ENCODE measurements at places on chromosomes 7 and 10. TPM values are rescaled to one million over a fixed set of nuclear protein-coding genes. Genes with fewer than 3 reads are reported as not detected.

GRCh38 chr7:34036051-34036920, 130.9 kb downstream of the BMPER start:
- DNase-seq = peak; percentile 34

- DNase-seq = peak; percentile 45
These were observed 647 bp downstream of the PLAU start for GRCh38 chr10:73911553-73912004.

DNA sequence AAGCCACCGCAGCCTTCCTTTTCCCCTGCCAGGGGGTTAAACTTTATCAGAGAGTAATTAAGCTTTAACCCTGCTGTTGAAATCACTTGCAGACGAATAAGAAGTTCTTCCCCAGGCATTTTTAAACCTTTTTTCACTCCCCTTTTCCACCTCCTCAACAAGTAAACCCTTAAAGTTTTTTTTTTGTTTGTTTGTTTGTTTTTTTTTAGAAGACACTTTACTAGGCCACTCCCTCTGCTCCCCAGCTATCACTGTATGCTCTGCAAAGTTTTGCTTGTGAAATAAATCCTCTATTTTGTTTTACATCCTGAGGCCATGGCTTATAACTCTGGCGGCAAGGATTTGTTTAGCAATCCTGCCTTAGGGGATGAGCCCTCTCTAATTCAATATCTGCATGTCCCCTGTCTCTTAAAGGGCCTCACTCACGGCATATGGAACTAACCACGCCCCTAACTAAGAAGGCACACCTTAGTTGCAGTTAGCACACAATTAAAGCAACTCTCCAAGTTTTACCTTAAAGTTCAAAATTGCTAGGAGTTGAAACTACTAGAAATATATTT, 1354.7 kb upstream of the LRRTM3 start:
- DNase-seq = no peak

- DNase-seq = peak; percentile 51
These were observed 37.7 kb downstream of the RBAK start for GRCh38 chr7:5083311-5083711.

- DNase-seq = no peak
These were observed 55.1 kb downstream of the LARP4B start for GRCh38 chr10:876438-876837.

DNA sequence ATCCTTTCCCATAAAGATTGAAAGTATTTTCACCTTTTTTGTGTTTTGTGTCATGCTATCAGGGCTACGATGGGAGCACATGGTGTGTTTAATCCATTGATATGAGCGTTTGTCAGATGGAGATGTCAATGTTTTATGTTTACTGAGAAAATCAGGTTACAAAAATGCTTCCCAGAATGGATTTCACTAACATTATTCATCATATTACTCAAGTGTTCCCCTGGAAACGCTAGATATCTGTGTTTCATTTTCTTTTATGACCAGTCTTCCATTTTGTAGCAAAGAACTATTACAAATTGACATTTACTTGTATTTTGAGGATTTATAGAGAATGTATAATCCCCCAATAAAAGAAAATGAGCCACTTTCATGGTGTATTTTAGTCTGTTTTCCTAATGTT, 293.5 kb upstream of the AKR1E2 start:
- DNase-seq = no peak

- DNase-seq = peak; percentile 53
These were observed 21.7 kb upstream of the MALSU1 start for GRCh38 chr7:23277359-23277989.

- no peak for DNase-seq
These were observed 400.2 kb upstream of the NPVF start for GRCh38 chr7:25628446-25628845.

DNA sequence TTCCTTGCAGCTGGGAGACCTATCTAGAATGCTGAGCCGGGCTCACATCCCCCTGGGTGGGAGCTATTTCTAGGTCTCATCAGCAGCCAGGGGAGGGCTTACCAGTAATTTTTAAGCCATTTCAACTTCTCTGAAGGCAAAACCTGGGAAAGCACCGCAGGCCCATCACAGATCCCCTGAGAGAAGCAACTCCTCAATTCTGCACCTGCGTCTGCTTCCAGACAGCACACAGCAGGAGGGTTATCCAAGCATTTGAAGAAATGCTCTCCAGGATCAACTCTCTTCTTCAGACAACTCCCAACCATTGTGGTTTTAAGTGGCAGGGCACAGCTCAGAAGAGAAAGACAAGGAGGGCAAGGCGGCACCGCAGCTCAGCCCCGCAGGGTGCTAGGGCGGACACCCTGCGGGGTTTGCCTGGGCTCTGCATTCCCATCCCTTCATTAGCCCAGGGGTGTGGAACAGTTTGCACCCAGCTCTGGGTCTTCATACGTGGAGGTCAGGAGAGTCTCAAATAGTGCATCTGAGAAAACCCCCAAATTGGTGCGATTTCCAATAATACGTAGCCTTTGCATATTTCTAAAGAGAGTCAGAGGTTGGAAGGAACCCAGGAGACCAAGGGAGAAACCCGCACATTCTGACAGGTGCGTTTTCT, 618.7 kb downstream of the DNAJB6 start:
- DNase-seq = no peak

DNA sequence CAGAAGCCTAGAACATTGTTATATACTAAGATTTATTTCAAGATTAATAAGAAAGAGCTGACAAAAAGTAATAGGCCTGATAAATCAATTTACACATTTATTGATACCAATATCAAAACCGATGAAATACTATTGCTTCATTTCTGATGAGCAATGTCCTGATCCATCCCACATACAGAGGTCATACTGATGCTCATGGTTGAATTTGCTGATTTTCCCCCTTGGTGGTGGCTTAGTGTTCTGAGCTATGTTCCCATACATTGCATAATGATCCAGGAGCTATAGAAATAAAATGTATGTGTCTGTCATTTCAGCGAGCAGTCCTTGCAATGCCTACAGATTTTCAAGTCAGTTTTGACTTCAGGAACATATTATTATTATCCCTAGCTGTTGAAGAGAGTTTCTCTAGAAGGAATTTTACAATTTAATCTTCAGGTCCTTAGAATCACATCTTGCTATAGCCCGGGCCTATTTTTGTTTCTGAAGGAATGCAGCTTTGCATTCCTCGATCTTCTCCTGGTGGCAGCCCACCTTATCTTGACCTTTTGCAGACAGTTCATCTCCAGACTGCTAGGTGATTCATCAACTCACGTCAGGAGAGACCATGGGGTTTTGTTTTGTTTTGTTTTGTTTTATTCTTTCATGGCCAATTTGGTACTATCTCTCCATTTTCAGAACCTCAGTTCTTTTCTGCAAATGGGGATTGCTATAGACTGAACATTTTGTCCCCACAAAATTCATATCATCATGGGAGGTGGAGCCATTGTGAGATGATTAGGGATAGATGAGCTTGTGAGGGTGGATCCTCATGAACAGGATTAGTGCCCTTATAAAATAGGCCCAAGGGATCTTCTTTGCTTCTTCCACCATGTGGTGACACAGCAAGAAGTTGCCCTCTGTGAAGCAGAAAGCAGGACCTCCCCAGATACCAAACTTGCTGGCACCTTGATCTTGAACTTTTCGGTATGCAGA, 465.6 kb upstream of the IGFBP3 start:
- no peak for DNase-seq

- no peak for DNase-seq
These were observed 34.0 kb downstream of the SVIL start for GRCh38 chr10:29600821-29601220.

GRCh38 chr7:147245274-147245673, 1128.7 kb downstream of the CNTNAP2 start:
- peak; percentile 56 for DNase-seq

GRCh38 chr10:70829543-70829942, 13.8 kb downstream of the SGPL1 start:
- no peak for DNase-seq

DNA sequence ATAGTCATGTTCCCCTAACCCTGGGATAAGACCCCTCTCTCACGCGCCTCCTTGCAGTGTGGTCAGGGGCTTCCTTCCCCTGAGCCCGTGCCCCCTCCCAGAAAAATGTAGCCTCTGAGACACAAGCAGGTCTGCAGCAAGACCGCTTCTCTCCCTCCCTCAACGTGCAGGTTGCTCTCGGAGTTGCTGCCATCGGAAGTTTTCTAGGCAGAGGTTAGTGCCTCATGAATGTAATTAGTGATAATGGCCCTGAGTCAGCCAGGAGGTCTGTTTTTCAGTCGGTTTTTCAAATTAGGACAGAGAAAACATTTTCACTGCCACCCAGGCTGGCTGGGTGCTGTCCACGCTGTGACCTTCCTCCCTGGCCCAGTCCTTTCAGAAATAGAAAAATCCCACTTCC, 43.2 kb upstream of the PRLHR start:
- no peak for DNase-seq

DNA sequence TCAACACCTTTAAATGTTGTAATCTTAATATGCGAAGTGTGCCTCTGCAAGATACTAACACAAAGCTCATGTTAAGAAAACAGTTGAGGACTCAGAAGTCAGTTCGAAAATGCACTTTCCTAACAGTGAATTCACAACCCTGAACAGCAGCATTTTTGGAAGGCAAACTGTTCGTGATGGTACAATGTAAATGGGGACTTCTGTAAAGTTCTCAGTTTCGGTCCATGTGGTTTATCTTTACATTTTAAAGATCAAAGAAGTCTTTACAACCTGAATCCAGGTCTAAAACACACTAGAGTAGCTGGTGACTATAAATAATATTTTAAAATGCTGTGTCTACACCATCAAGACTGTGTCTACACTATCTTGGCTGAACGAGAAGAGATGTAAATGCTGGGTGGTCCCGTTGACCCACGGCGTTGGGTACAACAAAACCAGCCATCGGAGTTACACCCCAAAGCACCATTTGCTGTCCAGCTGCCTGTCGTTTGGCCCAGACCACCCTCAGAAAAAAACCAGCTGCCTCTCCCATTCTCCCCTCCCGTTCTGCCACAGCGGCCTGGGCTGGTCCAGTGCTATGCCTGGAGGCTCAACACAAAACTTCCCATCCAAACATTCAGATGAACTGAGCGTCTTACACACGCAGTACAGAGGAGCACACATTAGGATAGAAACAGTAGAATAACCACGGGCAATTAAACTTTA, 42.9 kb downstream of the MKI67 start:
- DNase-seq = no peak

DNA sequence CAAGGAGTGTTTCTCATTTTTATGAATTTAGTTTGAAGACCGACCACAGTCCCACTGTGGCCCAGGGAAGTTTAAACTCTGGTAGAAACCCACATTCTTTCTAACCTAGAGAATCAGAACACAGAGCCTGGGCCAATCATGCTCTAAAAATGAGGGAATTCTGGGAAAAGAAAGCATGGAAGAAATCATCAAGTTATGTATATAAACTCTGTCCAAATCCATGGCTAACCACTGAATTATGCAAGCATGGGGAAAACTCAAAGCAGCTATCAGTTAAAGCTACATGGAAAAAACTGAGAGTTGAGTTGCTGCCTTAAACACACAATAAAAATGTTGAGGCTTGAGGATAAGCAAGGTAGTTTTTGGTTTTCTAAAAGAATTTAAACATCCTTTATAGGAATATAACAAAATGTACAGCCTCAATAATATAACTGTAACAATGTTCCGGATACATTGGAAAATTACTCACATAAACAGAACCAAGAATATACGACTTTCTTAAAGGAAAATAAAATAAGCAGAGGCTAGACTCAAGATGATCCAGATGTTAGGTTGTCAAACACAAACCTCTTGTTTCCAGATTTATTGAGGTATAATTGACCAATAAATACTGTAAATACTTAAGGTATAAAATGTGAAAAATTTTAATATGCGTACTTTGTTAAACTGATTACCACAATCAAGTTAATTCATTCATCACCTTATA, 311.2 kb upstream of the GNAI1 start:
- no peak for DNase-seq

GRCh38 chr10:23319835-23320234, 24.8 kb downstream of the C10orf67 start:
- no peak for DNase-seq

DNA sequence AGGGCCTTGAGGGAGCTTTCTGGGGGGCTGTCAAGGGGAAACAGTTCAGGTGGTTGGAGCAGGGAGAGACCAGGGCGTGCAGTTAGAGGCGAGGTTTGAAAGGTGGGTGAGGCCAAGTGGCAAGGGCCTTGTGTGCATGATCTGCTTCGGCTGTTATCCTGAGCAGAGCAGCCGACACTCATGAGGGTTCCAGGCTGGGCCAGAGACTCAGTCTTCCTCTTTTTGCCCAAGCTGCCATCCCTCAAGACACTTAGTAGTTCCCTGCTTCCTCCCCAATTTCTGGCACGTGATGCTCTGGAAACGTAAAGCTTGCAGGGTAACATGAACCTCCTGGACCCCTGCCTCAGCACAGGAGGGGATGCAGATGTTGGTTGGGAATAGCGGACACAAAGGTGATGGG, 44.1 kb downstream of the KLRG2 start:
- DNase-seq = no peak

DNA sequence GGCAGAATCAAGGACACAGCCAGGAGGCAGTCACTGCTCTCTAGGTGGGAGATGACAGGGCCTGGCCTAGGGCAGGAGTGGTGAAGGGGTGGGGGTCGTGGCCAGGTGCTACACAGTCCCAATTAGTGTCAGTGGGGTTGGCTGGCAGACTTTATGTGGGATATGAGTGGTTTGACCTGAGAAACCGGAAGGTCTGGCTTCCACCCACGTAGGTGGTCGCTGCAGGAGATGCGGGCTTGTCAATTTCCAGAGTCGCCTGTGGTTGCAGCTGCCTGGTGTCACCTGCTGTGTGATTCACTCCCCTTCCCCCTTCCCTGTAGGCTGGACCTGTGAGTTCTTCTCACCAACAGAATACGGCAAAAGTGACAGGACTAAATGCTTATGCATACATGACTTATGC, 124.3 kb downstream of the KLF6 start:
- DNase-seq = no peak

DNA sequence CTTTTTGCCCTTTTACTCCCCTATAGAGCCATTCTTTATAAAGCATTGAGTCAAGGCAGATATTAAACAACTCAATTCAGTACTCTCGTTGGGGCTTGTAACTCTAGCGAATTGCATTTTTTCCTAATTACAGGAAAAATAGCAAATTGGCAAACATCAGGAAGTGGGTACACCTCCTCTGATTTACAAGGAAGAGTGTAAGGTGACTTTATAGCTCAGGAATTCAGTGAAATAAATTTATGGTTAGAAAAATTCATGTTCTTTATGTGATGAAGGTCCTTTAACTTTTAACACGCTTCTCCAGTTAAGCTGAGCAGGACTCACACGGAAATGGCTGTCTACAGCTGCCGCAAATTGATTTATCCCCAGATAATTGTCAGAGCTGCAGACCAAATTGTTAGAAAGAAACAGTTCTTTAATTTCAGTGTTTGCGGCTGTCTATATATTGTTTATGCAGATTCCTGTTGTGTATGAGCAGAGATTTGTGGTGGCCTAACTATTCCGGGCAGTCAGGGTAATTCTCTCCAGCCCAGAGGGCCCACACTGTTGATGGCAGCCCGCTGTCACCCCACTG, 151.1 kb upstream of the MKI67 start:
- DNase-seq = no peak

GRCh38 chr10:85447690-85448089, 918.9 kb downstream of the GRID1 start:
- DNase-seq = no peak

PDGFA gene
- 10.2 TPM for total RNA-seq

SFRP4 gene
- not detected for total RNA-seq

GPNMB gene
- total RNA-seq = 0.20 TPM

CFAP69 gene
- total RNA-seq = 2.3 TPM

ITGA8 gene
- not detected for total RNA-seq

VAX1 gene
- total RNA-seq = not detected

HYAL4 gene
- total RNA-seq = not detected

PRKG1 gene
- 0.22 TPM for total RNA-seq

CAMK2B gene
- not detected for total RNA-seq

PLCE1 gene
- 0.02 TPM for total RNA-seq

MBLAC1 gene
- total RNA-seq = 3.1 TPM

ADRB1 gene
- 0.11 TPM for total RNA-seq
